Activated T-cell treated with anti-CD3 and anti-CD28 coated beads, Interleukin-2, amount 50 U/mL, for 72 hours (primary cell): ENCODE measurements at places on chromosomes 12 and 14. TPM values are rescaled to one million over a fixed set of nuclear protein-coding genes. Genes with fewer than 3 reads are reported as not detected.

LYZ gene
- total RNA-seq, result 0.37 TPM

DNA sequence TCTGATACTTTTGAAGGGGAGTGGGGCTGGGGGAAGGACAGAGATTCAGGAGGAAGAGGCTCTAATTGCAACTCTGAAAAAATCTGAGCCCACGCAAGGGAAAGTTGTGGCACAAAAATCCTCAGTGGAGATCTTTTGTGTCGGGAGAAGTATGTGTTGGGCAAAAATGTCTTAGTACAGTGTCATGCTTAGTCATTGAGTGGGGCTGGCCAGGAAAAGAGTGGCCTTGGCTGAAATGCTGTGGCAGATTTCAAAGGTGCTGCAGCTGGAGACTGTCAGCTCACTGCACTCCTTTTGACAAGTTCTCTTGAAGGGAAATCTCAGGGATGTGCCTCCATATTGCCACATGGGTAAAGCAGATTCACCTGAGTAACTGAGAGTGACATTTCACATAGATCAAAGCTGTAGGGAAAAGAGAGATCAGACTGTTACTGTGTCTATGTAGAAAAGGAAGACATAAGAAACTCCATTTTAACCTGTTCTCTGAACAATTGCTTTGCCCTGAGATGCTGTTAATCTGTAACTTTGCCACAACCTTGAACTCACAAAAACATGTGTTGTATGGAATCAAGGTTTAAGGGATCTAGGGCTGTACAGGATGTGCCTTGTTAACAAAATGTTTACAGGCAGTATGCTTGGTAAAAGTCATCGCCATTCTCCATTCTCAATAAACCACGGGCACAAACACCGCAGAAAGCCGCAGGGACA, 36.0 kb upstream of the GLIPR1 start:
- H3K27ac ChIP-seq, result no peak overlapping the region
- H3K4me3 ChIP-seq, result no peak overlapping the region
- H3K36me3 ChIP-seq, result peaks cover 4% of the 10 kb centered on the region
- peaks cover 6% of the 10 kb centered on the region for H3K27me3 ChIP-seq
- DNase-seq, result no peak
- no peaks in the 10 kb centered on the region for H3K4me1 ChIP-seq

SMOC1 gene
- total RNA-seq, result not detected

DNA sequence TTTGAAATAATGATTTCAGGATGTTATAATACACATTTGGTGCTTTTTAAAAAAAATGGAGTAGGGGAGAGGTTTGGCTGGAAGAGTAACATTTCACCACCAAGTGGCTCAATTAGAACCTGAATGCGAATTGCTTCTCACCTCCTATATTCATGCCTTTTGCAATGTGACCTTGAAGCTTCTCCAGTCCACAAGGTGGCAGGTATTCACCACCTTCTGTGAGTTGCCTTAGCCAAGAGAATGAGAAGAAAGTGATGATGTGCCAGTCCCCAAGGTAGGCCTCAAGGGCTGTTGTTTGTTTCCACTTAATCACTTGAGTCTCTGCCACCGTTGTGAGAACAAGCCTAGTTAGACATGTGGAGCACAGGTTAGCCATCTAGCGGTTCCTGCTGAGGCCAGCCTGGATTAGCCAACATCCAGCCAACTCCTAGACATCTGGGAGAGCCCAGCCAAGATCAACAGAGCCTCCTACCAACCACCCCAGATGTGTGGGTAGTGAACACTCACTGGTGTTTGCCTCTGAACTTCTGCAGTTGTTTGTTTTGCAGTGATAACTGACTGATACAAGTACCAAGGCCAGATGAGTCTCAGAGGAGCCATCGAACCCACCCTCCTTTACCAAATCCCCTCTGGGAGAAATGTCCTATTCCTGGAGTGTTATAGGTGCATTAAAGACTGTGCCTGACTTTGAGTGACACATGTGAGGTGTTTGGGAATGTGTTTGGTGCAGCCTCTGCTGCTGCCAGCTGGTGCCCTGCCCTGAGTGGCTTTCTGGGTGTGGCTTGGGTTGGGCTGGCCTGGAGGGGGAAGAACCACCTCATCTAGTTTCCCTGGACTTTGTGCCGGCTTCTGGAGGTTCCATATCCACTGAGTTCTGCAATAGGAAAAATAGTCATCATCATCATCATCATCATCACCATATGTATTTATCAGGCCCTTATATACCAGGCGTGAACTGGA, 132.5 kb upstream of the RFLNA start:
- no peak overlapping the region for H3K4me3 ChIP-seq
- H3K36me3 ChIP-seq, result no peaks in the 10 kb centered on the region
- H3K27ac ChIP-seq, result no peak overlapping the region
- peak; percentile 2 for DNase-seq

TSPAN19 gene
- total RNA-seq, result not detected

DNA sequence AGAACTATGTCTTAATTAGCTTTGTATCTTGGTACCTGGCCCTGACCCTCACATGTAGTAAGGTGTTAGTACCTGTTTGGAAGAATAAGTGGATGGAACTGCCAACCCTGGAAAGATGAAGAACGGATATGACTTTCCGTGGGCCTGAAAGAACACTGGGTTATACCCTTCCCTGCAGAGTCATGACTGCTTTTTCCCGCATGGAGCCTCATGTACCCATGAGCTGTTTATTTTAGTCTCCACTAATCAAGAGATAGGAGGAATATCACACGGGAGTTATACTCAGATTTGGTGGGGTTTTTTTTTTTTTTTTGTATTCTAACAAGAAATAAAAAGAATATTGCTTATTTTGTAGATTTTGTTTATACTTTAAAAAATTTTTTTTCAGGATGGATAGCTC, 15.9 kb downstream of the DLST start:
- peaks cover 47% of the 10 kb centered on the region for H3K36me3 ChIP-seq
- peak overlapping the region; percentile 93 for H3K27ac ChIP-seq
- no peaks in the 10 kb centered on the region for H3K4me1 ChIP-seq
- no peak overlapping the region for H3K4me3 ChIP-seq
- no peaks in the 10 kb centered on the region for H3K27me3 ChIP-seq

DNA sequence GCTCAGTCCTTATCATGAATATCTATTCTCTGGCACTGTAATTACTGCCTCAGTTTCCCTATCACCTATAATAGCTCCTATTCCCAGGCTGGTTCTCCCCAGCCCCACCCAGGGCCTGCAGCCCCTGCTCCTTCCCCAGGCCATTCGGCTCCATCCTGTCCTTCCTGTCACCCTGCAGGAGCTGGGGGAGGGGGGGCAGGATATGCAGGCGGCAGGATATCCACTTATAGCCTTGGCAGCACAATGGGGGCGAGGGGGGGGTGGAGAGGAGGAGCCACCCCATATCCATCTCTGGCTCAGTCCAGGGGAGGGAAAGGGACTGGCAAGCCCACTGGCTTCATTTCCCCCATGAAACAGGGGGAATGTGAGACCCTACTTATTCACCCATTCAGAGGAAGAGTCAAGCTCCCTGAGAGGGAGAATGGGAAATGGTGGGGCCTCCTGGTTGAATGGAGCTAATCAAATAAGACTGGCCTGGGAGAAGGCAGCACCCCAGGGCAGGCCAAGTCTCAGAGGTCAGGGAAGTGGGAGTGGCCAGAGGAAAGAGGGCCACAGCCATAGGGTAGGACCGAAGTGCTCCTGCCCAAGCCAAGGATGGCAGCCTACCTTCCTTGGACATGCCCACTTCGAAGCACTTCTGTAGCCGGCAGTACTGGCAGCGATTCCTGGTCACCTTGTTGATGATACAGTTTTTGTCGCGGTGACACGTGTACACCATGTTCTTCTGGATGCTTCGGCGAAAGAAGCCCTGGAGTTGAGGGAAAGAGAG, 7.8 kb upstream of the ITGB7 start:
- no peak overlapping the region for H3K4me3 ChIP-seq
- DNase-seq, result no peak
- no peaks in the 10 kb centered on the region for H3K27me3 ChIP-seq
- peaks cover 76% of the 10 kb centered on the region for H3K4me1 ChIP-seq
- peaks cover 14% of the 10 kb centered on the region for H3K36me3 ChIP-seq

RASSF3 gene
- total RNA-seq, result 40.3 TPM

DNA sequence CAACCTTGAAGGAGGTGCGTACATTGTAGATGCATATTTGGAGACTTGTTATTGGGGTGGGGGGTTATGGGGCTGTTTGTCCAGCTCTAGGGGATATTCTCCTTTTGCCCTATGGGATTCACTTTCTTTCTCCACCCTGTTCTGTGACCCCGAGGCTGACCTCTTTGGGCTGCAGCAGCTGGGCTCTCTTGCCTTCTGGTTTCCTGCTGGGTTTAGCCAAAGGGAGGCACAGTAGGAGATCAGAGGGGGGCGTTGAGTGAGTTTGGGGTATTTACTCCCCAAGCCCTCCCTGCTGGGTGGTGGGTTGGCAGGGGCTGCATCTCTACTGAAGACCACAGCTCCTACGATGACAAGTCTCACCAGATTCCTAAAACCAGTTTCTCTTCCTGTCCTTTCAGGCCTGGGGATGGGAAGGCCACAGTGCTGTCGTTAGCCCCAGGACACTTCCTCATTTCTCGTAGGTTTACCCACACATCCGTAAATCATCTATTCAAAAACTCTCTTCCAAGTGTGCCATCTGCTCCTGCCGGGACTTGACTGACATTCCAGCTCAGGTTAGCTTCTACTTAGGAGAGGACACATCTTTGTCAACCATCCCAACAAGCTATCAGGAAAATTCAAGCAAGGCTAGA, 127.1 kb downstream of the TMEM30B start:
- DNase-seq, result no peak
- H3K4me1 ChIP-seq, result no peaks in the 10 kb centered on the region
- no peak overlapping the region for H3K27ac ChIP-seq
- no peak overlapping the region for H3K4me3 ChIP-seq
- no peaks in the 10 kb centered on the region for H3K36me3 ChIP-seq
- peaks cover 27% of the 10 kb centered on the region for H3K27me3 ChIP-seq

USP15 gene
- 97.7 TPM for total RNA-seq

KRT81 gene
- total RNA-seq, result not detected

DNA sequence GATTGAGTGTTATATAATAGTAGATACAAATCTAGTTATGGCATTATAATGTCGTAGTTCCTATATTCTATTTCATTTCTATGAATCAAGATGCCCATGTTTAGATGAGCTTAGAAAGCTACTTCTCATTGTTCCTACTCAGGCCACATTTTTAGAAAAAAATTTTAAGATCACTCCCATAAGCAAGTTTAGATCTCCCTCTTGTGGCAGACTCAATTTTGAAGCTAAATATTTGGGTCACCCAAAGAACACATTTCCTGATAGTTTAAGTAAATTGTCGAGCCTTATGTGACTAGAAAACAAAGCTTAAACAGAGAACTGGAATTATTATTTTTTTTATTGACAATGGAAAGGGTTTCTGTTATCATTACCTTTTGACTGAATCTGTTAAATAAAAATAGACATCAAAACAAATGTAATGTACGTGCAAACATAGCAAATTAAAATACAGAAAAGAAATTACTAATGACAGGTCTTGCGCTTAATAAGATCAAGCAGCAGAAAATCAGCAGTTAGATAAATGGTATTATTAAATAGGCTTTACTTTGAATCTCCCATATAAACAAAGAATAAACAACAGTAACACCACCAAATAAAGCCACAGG, 180.2 kb downstream of the ACSS3 start:
- H3K4me1 ChIP-seq, result no peaks in the 10 kb centered on the region
- no peak for DNase-seq
- no peaks in the 10 kb centered on the region for H3K27me3 ChIP-seq
- H3K4me3 ChIP-seq, result no peak overlapping the region
- no peak overlapping the region for H3K27ac ChIP-seq

GRCh38 chr12:1835211-1836131, 15.1 kb downstream of the LRTM2 start:
- peaks cover 8% of the 10 kb centered on the region for H3K27me3 ChIP-seq
- no peaks in the 10 kb centered on the region for H3K36me3 ChIP-seq
- no peaks in the 10 kb centered on the region for H3K4me1 ChIP-seq
- no peak overlapping the region for H3K27ac ChIP-seq
- DNase-seq, result no peak
- H3K4me3 ChIP-seq, result no peak overlapping the region

EFS gene
- total RNA-seq, result 0.19 TPM

- H3K27me3 ChIP-seq, result peaks cover 30% of the 10 kb centered on the region
- H3K27ac ChIP-seq, result no peak overlapping the region
- no peak for DNase-seq
- H3K4me1 ChIP-seq, result peaks cover 30% of the 10 kb centered on the region
Observed at GRCh38 chr12:122004633-122005071, 17.0 kb upstream of the BCL7A start.

DNA sequence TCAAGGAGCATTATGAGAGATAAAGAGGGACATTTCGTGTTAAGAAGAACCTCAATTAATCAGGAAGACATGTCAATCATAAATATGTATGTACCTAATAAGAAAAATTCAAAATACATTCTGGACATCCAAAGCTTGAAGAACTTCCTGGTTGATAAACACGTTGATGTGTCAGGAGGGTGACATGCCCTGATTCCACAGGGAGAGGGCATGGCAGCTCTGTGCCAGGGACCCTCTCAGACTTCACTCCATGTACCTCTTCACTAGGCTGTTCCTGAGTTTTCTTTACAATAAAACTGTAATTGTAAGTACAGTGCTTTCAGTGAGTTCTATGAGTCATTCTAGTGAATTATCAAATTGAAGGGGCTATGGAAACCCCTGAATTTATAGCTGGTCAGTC, 163.5 kb downstream of the CFAP54 start:
- H3K27ac ChIP-seq, result no peak overlapping the region
- H3K27me3 ChIP-seq, result peaks cover 4% of the 10 kb centered on the region
- no peaks in the 10 kb centered on the region for H3K4me1 ChIP-seq
- H3K4me3 ChIP-seq, result no peak overlapping the region

CEBPE gene
- 0.36 TPM for total RNA-seq

PLEKHG7 gene
- total RNA-seq, result not detected

FOXA1 gene
- 0.97 TPM for total RNA-seq

CRIP1 gene
- 174 TPM for total RNA-seq

DNA sequence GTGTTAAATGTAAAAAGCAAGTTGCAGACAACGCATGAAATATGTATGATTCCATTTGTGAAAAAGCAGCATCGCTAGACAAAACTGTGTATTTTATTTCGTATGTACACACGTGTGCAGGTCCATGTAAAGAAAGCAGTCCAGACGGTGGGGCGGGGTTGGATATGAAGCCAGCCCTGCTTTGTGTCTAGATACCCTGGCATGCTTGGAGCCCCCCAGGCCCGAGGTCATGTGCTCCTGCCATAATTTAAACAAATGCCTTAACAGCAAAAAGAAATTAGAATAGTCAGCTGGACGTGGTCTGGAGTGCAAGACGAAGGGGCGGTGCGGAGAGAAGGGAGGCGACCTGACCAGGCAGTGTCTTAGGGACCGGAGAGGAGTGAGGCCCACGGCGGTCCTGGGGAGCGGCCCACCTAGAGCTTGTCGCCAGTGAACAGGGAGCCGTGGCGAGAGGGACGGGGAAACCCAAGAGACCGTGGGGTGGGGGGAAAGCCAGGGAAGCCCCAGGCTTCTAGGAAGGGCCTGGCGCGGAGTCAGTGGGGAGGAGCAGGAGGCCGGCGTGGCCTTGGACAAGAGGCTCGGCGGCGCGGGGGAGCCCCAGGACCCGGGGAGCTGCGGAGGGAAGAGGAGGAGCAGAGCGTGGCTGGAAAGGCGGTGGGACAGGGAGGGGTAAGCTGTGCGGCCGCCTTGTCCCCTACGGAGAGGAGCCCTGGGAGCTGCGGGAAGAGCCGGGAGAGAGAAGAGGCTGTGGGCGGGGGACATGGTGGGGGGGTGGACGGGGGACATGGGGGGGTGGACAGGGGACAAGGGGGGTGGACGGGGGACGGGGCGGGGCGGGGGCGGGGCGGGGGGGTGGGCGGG, 118.5 kb upstream of the C14orf180 start:
- DNase-seq, result no peak
- H3K4me1 ChIP-seq, result peaks cover 10% of the 10 kb centered on the region
- peak overlapping the region; percentile 5 for H3K4me3 ChIP-seq
- no peaks in the 10 kb centered on the region for H3K36me3 ChIP-seq
